ENCODE measurements at places on chromosomes 1 and 21.

DNA sequence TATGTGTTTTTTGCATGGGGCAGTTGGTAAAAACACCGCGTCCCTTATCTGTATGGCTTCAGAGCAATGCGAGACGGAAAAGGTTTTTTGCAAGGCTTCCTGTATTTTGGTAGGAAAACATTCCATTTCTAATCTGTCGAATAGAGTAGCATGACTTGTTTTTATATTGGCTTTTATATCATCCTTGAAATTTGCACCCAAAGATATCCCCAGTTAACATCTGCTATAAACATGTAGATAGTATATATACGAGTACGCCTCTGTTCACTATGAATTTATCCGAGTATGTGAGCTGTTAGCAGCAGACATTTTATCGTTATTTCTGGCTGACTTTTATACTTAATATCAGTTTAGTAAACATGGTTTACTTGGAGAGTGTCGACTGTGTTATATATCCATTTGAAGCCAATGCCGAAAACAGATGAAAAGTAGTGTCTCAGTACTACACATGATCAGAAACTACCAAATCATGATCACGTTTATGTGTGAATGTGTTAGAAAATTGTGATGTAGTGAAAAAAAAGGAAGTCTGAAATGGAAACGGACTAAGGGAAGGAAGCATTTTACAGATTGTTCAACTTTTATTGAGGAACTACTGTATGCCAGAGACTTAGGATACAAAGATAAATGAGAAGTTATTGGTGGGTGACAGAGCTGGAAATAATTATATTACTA, 1.0 kb downstream of the LEPR start:
- no peak for DNase-seq

- no peak for DNase-seq
Measured at GRCh38 chr21:29697555-29698193, 242.1 kb downstream of the GRIK1 start.

DNA sequence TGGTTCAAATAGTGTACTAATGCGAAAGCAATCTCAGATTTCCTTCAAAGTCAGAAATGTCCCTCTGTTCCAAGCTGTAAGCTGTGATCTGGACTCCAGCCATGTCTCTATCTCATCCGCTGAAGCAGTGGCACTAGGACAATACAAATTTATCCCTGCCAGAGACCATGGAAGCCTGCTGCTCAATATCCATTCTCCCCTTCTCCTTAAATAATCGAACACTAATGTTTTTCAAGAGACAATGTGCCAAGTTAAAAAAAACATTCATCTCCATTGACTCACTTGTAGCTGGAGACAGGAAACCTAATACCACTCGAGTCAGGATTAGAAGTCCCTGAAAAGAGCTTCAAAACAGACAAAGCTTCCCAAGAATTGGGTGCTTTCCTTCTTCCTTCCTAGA, 38.5 kb upstream of the PGBD5 start:
- DNase-seq, result no peak

GRCh38 chr1:24151175-24151533, 8.2 kb upstream of the IL22RA1 start:
- no peak for DNase-seq

DNA sequence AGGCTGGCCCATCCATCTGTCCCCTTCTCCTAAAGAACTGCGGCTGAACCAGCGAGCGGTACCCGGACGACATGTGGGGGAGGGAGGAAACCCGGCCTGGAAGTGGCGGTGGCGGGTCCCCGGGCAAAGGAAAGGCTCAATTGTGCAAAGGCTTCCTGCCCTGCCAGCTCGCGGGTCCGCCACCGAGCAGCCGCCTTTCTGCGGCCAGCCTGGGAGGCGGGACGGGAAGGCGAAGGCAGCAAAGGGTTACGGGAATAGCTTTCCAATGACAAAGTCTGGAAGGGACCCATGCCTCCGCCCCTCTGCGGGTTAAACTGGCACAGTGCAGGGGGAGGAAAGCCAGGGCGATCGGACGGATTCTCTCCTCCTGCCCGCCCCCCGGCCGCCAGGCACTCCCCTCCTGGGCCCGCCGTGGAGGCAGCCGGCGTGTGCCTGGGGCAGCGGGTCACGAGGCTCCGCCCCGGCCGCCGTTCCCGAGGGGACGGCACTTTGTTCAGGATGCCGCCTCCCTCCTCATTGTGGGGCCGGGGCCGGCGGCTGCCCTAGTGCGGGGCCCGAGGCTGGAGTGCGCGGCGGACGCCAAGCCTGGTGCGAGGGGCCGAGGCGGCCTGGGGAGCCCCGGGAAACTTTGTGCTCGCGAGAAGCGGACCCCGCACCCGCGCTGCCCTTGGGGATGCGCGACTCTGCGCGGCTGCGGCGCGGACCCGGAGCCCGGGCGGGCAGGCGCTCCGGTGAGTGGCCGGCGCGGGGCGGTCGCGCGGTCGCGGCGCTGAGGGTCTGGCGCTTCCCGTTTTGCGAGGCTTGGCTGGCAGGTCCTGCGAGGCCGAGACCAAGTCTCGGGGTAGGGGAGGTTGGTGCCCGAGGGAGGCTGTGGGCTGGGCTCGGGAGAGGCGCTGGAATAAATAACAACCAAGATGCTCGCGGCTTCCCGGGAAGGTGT, at the start of gene NAV1:
NAV1 (plus strand) TSS at position 516 of the 940 bp plus-strand sequence. CDS start 83,758 bp downstream, outside the sequence.
- DNase-seq, result no peak

DNA sequence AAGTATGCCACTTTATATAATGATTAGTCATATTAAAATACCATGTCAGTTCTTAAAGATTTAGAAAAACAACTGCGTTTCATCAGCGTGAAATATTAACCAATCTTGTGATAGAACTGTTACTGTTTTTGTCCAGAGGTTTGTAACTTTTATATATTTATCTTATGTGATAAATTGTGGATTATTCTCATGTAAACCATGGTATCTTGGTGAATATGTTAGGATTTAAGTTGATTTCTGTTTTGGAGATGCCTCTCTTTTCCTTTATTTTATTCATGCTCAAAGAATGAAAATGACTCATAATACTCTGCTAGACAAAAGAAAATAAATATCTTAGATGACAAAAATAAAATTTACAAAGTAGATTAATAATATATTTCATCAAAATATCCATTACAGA, 88.4 kb downstream of the ADGRL4 start:
- no peak for DNase-seq

GRCh38 chr1:209756615-209757445, 977 bp downstream of the TRAF3IP3 start:
- DNase-seq, result peak; percentile 65

DNA sequence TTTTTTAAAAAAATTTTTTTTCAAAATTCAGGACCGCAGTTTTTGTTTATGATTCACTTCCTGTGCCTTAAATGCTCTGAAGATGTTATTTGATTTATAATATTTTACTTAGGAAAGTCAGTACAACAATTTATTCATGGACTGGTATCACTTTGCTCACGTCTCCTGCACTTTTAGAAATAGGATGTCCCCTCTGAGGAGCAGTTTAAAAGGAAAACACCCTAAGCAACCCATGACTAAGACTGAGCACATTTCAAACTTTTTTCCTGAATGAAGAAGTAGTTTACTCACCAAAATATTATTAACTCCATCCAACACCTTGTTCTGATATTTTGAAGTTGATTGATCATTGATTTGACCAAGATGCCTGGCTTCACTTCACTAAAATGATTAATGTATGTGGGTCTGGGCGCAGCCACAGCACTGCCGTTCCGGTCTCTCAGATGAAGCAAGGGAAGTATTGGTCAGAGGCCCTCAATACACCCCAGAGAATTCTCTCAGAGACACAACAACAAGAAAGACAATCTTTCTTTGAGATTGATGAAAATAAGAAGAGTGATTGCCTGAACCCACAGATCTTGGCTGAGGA, 223.9 kb downstream of the TGFB2 start:
- no peak for DNase-seq
